ENCODE measurements at places on chromosomes 3 and 15.
A peak's percentile ranks its signal among the peaks of the same experiment; 100 is the strongest.

- no peak for DNase-seq
These were observed 110.8 kb downstream of the MBNL1 start for GRCh38 chr3:152379415-152380042.

DNA sequence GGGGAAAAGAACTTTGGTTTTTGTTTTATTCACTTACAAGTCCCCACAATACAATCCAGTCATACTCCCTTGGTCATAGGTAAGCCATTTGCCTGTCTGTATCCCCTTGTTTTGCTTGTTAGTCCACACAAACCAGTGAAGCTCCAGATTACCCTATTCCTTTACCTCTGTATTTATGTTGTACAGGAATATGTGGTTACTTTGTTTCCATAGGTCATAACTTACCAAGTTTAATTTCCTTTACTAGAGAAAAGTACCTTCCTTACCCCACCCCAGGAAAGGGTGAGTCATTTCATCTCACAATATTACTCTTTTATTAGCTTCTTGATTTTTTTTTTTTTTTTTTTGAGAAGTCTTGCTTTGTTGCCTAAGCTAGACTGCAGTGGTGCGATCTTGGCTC is 113.4 kb upstream of the LRRFIP2 start:
- DNase-seq, result no peak

DNA sequence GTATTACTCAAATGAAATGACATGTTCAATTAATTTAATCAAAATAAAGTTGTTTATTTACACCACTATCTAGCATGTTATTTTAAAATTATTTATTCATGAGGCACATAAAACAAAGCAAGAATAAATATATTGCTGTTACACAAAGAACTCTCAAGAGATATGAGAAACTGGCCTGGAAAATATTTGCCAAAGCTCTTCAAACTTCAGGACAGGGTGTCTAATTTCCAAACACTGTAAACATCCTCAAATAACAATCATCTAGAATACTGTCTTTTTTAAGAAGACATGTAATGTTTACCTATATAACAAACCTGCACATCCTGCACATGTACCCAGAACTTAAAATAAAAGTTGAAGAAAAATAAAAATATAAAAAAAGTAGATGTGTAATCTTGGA is 876.6 kb downstream of the TUSC7 start:
- no peak for DNase-seq

- DNase-seq, result no peak
These were observed 23.5 kb upstream of the STIMATE start for GRCh38 chr3:52920841-52921240.

GRCh38 chr3:30098243-30098642 is 508.2 kb upstream of the TGFBR2 start:
- no peak for DNase-seq

GRCh38 chr3:176522436-176522835 is 674.8 kb downstream of the TBL1XR1 start:
- DNase-seq, result no peak

DNA sequence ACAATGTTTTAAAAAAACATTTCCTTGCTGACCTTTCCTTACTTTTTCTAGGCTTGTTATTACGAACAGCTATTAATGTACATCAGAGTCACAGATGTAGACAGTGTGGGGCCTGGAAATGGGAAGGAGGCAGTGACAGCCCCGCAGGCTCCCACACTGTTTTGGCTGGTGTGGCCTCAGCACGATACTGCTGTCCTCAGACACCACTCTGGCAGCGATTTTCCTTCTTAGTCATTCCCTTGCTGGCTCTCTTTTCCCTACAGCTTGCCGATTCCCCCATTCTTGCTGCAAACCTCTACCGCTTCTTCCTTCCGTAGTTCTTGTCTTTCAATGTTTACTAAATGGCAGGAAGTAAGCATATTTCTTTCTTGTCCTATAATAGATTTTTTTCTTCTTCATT is 113.1 kb downstream of the ABI3BP start:
- no peak for DNase-seq

DNA sequence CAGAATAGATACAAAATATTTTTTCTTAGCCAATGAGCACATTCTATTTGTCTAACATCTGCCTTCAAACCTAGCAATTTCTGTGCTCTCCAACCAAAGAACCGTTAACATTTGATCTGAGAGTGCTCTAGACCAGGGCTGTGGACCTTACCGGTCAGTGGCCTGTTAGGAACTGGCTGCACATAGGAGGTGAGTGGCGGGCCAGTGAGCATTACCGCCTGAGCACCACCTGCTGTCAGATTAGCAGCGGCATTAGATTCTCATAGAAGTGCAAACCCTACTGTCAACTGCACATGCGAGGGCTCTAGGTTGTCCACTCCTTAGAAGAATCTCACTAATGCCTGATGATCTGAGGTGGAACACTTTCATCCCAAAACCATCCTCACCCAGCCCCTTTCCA is 131.7 kb downstream of the CADM2 start:
- DNase-seq, result no peak

DNA sequence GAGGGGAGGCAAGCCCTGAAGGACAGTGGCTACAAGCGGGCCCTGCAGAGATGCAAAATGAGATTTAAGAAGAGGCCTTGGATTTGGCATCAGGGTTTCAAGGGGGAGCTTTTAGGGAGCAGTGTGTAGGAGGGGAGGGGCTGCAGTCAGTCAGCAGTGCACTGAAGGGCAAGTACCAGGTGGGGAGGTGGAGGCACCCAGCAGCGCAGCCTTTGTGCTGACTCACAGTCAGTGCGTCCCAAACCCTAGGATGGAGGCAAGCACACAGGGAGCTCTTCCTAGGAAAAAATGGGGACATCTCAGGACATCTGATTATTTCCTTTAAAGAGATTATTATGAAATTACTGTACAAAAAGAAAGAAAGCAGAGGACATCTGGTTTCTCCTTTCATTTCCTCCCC is 80.0 kb downstream of the AAGAB start:
- no peak for DNase-seq

DNA sequence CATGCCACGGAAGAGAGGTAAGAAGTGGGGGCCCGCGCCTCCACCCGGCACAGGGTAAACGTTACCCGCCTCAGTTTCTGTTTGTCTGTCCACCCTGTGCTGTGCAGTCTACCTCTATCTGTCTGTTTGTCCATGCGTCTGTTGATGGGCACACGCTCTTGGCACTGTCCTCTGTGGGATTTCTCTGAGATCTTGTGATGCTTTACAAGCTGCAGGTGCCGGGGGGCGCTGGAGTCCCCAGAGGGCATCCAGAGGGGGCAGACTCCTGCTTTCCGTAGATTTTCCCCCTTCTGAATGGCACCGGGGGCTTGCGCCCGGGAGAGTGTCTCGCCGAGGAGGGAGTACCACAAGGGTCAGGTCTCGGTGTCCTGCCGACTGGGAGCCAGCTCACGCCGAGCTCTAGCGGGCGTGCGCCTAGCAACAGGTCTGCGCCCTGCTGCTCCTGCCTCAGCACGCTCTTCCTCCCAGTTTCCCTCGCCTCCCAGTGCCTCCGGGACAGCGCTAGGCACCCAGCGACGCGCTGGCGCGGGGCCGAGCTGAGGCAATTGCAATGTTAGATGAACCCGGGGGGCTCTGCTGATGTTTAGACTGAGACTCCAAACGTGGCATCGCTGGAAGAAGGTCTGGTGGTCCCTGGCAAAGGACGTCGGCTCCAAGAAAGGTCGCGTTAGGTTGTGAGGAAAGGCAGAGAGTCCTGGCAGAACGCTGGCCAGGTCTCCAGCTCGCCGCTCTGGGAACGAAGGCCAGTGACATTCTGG is 667 bp downstream of the CEMIP start:
- DNase-seq, result no peak

GRCh38 chr3:112531358-112531781 is 30.4 kb downstream of the ATG3 start:
- no peak for DNase-seq

DNA sequence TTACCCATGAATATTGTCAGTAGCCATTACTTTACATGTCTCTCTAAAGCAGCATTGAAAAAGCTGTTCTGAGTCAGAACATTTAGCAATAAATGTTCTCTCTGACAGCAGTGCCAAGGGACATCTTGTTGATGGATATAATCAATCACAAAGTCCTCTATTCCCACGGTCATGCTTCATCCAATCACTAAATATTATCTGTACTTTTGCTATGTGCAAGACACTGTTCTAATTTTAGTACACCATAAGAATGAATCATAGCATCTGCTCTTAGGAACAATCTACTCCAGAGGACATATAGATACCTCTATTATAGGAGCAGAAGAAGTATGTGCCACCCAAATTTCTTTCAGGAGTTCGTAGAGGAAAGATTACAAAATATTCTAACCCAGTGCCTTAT is 142.5 kb upstream of the MBNL1 start:
- no peak for DNase-seq

DNA sequence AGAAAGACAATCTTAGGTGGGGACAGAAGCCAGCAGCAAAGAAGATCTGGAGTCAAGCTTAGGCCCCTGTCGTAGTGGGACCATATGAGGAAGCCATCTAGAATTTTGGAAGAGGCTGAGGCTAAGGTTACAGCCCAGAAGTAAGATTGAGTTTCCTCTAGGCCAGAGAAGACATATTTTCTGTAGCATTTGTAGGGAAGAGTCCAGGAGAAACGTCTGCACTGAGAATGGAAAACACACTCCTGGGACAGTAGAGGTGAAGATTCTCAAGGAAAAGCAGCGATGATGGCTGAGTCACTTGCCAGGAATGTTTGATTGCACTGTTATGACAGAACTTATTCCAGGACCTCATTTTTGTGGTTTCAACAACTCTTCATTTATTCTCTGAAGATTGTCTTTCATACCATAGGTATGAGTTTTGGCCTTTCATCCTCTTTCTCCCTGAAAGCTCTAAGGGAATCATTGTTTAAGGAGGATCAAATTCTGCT is 107.2 kb downstream of the GTPBP8 start:
- no peak for DNase-seq

- DNase-seq, result no peak
These were observed 5.1 kb downstream of the CXCR6 start for GRCh38 chr3:45948311-45948781.

DNA sequence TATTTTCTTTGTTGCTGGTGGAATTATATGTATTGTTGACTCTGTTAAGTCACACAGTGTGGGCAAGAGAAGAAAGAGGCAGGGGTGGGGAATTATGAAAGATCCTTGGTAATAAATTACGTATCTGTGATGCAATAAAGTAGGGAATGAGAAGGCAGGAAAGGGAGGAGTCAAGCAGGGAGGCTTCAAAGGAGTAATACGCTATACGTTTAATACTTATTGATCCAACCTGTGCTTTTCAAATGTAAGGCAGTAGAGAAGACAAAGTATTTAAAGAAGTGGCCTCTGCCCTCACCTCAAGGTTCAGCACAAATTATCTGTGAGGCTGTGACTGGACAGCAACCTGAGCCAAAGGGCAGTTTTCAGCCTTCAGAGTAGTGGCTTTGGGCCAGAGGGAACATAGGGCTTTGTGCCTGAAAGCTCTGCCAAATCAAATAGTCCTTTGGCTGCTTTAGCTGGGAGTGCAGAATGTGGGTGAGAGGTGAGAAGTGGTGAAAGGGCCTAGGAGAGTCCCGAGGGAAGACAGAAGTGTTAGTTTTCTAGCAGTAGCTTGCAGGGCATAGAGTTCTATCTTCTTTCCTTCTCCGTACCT is 1.2 kb upstream of the PLIN1 start:
- DNase-seq, result no peak

DNA sequence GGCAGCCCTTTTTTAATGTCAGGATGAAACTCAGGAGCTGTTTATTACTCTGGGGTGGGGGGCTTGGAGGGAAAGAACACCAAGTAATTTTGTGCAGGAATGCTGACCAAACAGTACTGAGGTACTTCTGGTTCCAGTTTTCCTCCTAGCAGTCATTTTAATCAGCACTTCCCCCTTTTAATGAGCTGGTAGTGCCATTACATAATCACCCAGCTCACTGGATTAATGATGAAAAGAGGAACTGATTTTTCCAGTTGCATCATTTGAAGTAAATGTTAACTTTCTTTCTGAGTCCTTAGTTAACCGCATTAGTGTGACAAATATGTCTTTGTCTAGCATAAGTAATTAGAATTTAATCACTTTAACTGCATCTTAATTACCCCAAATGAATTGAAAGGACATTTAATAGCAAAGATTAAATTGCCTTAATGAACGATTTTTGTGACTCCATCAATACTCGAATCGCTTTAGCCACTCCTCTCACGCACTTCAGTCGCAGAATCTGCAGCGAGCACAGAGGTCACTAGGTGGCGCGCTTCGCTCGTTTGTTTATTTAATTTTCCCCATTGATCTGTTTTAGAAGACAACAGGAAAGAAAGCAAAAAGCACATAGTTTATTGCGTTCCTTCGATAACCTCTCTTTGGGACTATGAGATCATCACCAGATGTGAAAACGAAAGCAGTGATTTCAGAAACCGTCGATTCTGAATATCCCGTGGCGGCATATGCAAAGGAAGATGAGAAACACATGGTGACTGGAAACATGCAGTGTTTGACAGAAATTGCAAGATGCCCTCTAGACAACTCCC is 9.8 kb downstream of the ONECUT1 start:
- DNase-seq, result peak; percentile 69

DNA sequence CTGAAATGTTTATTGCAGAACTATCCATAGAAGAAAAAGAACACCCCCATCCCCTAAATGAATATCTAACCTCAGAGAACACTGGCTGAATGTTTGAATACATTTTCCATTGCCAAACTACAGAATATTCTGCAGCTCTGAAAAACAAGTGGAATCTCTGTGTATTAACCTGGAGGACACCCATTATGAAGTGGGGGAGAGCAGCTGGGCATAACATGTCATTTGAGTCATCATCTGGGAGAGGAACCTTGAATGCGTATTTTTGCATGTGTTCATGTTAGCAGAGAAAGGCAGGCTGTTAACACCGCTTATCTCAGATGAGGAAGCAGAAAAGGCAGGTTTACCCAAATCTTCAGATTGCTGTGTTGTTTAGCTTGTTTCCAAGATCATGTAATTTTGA is 31.5 kb downstream of the ESYT3 start:
- no peak for DNase-seq
